Choroid plexus epithelial cell (primary cell): ENCODE measurements at places on chromosomes 6 and 20.

DNA sequence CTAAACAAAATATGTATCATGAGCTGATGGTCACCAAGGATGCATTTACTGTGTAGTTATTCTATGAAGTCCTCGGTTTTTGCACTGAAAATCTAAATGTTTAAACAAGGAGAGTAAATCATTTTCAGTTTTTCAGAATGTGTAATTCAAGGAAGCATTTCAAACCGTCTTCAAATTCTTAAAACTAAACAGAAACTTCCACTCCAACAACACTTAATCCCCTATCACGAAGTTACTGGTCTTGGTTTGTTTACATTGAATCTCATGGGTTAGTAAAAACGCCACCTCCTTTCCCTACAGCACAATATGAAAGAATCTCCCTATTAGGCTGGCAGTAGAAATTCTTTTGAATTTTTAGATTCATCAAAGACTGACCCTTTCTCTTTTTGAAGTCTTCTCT lies 192.9 kb downstream of the AIG1 start:
- DNase-seq, result peak; percentile 6

DNA sequence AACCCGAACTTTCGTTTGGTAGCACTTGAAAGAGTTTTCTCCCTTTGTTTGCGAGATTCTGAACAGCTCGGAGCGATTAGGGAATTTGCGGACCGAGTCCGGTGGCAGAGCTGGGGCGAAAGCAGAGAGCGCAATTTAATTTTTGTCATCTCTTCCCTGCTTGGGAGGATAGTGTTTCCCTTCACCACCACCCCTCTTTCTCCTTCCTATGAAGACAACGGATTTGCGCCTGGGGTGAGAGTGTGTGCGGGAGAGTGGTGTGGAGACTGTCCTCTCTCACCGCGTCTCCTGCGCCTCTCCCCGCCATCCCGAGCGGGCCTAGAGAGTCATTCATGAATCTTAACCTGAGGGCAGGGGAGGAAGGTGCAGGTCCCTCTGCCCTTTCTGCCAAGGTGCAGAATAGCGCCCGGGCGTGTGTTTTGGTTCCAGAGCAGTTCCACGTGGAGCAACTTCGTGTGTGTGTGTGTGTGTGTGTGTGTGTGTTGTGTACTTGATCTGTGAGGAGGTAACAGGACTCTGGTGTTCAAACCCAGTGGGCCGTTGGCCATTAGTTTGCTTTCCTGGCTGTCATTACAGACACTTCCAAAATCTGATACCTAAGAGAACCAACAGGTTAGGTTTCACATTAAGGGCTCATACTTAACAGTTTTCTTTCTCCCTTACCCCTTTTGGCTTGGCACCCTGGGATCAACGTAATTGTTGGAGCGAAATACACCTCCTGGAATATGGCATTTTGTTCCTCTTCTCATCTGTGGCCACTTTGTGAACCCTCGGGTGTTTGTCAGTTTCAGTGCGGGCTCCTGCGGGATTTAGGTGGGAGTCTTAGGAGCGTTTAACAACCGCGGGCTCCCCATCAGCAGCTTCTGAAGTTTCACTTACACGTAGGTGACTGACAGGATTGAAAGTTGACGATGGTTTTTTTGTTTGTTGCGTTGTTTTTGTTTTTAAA lies 1.8 kb downstream of the EYA4 start:
- no peak for DNase-seq

GRCh38 chr6:106182455-106182854 lies 96.3 kb downstream of the PRDM1 start:
- DNase-seq, result no peak

GRCh38 chr6:138309695-138310094 lies 68.0 kb upstream of the SMIM28 start:
- no peak for DNase-seq

- no peak for DNase-seq
Measured at GRCh38 chr20:58910473-58910872, 58.0 kb downstream of the GNAS start.

DNA sequence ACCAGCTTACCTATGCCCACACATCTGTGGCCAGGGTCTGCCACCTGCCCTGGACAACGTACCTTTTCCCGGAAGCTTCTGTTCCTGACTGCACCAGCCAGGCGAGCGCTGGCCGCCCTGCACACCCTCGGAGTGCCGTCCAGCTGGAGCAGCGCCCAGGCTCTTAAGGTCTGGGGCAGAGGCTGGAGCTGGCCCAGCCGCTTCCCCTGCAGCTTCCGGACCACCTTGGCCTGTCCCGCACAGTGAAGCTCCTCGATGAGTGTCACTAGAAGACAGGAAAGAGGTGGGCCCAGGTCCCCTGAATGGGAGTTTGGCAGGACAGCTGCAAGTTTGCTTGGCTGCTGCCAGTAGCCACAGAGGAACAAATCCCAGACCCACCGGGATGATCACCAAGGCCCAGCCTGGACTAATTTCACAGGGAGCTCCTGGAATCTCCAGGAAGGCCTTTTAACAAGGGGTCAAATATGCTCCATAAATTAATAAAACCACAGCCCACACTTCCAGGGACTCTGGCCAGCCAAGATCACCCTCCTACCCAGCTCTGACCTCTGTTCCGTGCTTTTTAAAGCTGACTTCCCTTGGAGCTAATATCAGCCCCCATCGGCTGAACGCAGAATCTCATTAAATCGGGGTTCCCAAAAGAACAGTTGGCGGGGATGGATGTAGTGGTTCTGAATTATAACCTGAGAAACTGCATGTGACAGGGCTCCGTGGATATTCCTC lies 82.3 kb downstream of the PTPN1 start:
- DNase-seq, result no peak

GRCh38 chr6:29976588-29977424 lies 34.5 kb downstream of the HLA-A start:
- DNase-seq, result peak; percentile 71

GRCh38 chr20:54620611-54621010 lies 145.2 kb downstream of the DOK5 start:
- no peak for DNase-seq

GRCh38 chr20:40777653-40778052 lies 88.6 kb upstream of the MAFB start:
- no peak for DNase-seq

GRCh38 chr6:17429383-17430061 lies 36.1 kb downstream of the CAP2 start:
- peak; percentile 16 for DNase-seq

GRCh38 chr6:42929821-42930360 lies 611 bp downstream of the CNPY3 start:
- DNase-seq, result peak; percentile 80
